ENCODE measurements at places on chromosomes 3 and 15.

DNA sequence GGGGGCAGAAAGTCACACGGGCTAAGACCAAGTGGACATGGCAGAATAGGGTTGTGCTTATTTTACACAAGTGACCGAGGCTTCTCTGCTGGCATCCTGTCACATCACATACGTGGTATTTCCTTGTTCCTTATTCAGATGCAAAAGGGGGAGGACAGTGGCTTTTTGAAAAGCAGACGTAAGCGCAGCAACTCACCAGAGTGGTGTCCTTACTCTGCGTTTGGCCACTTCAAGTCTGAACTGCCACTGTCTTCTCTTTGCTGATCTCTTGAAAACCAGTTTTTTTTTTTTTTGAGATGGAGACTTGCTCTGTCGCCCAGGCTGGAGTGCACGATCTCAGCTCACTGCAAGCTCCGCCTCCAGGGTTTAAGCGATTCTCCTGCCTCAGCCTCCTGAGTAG is 113.2 kb downstream of the SOX2 start:
- DNase-seq = no peak

DNA sequence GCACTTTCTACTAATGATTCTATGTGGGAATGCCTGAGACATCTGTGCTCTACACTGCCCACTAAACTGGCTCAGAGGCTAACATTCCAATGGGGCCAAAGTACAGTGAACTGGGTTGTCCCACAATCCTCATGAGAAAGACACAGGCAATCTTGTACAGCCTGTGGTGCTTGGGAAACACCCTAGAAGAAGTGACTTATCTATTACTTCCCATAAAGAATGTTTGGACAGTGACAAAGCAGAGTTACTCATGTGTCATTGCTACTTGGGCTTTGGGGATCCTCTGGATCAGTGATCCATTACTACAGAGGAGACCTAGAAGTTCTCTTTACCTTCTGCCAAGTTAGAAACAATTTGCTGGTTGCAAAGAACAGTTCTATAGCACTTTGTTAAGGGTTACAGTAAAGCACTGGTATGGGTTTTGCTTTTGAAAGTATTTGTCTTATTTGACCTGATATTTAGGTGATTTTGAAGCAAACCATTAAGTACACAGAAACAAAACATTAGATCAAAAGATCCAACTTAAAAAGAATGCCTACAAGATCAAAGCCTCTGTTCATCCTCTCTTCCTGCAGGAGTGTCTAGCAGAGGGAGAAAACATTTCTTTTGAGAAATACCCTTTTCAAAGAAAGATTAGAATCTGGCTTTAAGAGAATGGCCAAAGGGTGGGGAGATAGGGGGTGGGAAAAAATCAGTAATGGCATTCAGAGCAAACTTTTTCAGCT is 75.8 kb downstream of the CTNNB1 start:
- no peak for DNase-seq

GRCh38 chr15:81152799-81153198 is 18.7 kb downstream of the CFAP161 start:
- DNase-seq = no peak

- no peak for DNase-seq
Observed at GRCh38 chr3:139308560-139308959, 35.3 kb upstream of the MRPS22 start.

DNA sequence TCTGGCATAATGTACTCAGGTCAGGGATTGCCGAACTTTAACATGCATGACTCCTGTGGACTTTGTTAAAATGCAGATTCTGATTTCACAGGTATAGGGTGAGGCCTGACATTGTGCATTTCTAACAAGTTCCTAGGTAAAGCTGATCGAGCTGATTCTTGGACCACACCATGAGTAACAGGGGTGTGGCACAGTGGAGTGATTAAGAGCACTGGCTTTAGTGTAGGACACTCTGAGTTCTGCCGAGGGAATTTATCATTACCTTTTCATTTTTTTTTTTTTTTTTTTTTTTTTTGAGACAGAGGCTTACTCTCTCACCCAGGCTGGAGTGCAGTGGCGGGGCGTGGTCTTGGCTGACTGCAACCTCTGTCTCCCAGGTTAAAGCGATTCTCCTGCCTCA is 169.3 kb downstream of the ADAMTS9 start:
- DNase-seq = no peak

DNA sequence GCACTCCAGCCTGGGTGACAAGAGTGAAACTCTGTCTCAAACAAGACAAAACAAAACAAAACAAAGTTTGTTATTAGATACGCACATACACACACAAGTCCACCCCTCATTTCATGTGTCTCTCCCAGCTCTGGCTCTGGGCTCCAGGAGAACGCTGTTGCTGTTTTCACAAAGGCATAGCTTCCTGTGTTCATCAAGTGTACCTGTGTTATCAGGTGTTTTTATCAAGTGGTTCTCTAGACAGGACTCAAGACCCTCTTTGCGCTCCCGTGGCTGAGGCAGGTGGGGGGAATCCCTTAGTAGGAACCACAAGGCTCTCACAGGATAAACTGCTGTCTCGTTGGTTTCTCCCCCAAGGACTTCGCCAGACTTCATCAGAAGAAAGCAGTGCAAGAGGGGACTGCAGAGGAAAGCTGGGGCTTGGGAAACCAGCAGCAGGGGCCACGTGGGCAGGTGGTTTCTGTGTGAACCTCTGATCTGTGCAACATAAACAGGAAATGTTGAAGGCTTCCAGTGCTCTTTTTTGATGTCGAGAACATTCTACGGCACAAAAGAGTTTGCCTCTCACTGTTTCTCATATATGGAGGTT is 6.9 kb upstream of the PPP1R2 start:
- DNase-seq = peak; percentile 55

DNA sequence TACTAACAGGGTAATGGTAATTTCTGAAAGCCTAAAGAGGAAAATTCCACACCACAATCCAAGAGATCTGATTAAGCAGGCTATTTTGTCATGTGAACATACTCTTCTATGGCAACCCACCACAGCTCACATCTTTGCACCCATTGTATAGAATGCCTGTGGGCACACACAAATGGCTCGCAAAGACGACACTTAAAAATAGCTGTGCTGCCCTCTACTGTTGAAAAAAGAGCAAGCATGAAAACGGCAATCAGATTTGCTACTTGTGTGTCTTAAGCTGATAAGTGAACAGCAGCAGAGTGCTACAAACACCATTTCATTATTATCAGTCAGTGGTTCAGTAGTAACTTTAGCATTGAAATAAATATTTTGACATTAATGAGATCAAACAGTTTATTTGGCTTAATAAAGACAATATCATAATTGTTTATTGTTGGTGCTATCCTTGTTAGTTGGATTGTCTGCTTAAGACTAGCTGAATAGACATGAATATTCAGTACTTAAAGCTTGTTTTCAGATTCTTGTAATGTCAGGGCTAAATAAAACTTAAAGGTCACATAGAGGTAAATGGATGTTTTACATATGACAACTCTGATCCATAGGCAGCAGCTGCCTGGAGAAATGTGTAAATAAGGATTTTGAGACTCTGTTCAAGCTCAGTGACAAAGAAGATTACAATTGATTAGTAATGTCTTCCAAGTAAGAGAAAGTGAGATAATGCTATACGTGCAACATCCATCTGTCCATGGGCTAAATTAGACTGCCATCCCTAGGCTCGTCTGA is 199.1 kb downstream of the LRRN1 start:
- no peak for DNase-seq

GRCh38 chr15:53208751-53209150 is 418.6 kb upstream of the ONECUT1 start:
- DNase-seq = no peak

DNA sequence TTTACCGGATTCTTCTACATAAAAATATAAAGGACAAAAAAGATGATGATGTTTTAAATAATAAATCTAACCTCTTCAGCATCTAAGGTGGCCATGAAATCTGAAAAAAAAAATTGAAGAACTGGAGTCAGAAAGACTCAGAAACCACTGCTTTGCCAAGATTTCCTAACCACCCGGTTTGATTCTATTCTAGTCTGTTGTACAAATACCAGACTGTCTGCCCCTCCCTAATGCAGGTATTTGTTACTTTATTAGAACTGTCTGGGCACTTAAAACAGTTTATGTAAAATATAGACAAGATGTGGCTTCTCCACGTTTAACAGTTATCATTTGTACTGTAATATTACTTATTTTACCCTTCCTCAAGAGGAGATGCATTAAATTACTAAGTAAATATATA is 48.8 kb downstream of the UACA start:
- DNase-seq = no peak

GRCh38 chr3:31808143-31808720 is 172.8 kb downstream of the OSBPL10 start:
- no peak for DNase-seq

GRCh38 chr15:31554261-31554660 is 227.6 kb downstream of the KLF13 start:
- no peak for DNase-seq

- peak; percentile 10 for DNase-seq
Observed at GRCh38 chr3:106534206-106534605, 665.4 kb upstream of the CBLB start.

GRCh38 chr15:52551762-52552161 is 17.1 kb downstream of the ARPP19 start:
- no peak for DNase-seq

- DNase-seq = no peak
Observed at GRCh38 chr3:154872074-154872473, 208.0 kb upstream of the MME start.

- DNase-seq = no peak
Observed at GRCh38 chr15:94858920-94859319, 627.6 kb downstream of the MCTP2 start.

DNA sequence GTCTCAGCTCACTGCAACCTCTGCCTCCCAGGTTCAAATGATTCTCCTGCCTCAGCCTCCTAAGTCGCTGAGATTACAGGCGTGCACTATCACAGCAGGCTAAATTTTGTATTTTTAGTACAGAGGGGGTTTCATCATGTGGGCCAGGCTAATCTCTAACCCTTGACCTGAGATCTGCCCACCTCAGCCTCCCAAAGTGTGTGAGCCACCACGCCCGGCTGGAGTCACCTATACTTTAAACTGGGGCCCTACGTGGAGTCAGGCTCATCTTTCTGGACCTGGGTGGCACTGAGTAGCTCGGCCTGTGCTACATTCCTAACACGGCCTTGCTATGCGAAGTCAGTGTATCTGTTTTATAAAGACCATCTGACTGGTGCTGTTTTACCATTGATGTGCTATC is 5.8 kb downstream of the GPR171 start:
- no peak for DNase-seq

DNA sequence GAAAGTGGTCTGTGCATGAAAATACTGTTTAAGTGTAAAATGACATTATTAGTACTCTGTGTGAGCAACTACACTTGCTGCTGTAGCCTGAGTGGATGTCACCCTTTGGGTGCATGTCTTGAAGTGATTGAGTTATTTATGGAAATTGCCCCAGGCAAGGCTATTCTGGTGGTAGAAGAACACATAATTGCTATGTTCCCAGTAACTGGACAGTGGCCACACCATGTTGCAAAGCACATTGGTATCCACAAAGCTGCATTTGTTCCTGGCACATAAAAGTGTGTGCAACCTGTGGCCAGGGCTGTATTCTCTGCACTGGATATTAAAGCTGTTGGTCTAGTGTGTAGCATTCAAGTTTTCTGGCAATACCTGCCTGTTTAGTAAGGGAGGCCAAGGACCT is 23.8 kb downstream of the MTMR14 start:
- no peak for DNase-seq

GRCh38 chr3:171206283-171206682 is 179.8 kb upstream of the SLC2A2 start:
- no peak for DNase-seq

- DNase-seq = no peak
Observed at GRCh38 chr3:5022187-5022965, 43.1 kb downstream of the BHLHE40 start.

DNA sequence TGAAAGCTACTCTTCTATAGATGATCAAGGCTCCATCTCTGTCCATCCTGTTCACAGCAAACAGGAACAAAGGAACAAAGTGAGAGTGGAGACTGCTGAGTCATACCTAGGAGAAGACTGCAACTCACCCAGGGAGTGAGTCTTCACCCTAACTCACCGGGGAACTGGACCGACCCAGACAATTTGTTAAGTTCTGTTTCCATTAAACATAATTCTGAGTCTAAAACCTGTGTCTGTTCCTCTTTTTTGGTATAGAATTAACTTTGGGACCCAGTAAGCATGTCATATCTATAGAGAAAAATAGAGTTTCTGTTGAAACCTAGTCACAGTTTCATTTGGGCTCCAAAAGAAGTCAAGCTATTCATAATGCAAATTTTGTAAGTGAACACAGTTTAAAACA is 21.6 kb downstream of the CCDC80 start:
- no peak for DNase-seq

GRCh38 chr15:85327820-85328219 is 52.6 kb upstream of the AKAP13 start:
- no peak for DNase-seq

GRCh38 chr3:69144631-69145245 is 22.3 kb upstream of the LMOD3 start:
- DNase-seq = no peak

DNA sequence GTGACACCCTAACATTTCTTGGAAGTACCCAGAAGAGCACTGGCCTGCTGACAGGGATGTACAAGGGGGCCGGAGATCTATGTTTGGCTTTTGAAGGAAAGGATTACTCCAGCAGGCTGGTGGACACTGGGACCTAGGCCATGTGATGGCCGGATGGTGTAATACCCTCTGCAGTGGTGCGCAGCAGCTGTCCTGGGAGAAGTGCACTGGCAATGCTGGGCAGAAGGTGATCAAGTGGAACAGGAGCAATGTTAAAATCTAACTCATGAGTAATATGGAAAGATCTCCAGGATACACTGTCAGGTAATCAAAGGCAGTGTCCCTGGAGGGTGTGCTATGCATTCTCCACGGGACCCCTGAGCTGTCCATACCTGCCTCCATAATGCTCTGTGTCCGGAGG is 71.2 kb upstream of the POMGNT2 start:
- DNase-seq = no peak

GRCh38 chr3:12352253-12352652 is 63.4 kb downstream of the PPARG start:
- no peak for DNase-seq

GRCh38 chr3:110526777-110527727 is 544.6 kb upstream of the NECTIN3 start:
- no peak for DNase-seq

DNA sequence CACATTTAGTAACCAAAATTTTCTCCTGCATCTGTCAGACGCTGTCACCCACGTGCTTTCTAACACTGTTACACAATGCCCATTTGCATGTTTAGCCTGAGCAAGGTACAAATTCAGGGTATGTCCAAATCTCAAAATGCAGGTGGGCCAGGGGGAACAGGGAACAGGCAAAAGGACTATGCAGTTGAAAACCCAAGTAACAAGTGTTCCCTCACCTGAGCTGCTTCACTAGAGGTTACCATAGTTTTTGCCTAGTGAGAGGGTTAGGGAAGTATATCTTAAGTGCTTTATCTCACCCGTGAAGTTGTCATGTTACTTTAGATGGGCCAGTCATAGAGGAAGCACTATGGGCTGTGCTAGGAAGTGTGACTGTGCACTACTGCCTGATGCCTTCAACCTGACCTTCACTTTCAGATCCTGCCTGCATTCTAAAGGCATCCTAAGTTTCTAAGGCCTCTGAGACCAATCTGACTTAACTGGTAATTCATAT is 6.0 kb upstream of the TMEM87A start:
- no peak for DNase-seq
